ENCODE measurements at places on chromosomes 12 and 14.

- no peak for DNase-seq
Observed at GRCh38 chr12:132593521-132593920, 16.9 kb downstream of the LRCOL1 start.

- DNase-seq = peak; percentile 11
Observed at GRCh38 chr14:99899578-99900178, 106.5 kb downstream of the EML1 start.

DNA sequence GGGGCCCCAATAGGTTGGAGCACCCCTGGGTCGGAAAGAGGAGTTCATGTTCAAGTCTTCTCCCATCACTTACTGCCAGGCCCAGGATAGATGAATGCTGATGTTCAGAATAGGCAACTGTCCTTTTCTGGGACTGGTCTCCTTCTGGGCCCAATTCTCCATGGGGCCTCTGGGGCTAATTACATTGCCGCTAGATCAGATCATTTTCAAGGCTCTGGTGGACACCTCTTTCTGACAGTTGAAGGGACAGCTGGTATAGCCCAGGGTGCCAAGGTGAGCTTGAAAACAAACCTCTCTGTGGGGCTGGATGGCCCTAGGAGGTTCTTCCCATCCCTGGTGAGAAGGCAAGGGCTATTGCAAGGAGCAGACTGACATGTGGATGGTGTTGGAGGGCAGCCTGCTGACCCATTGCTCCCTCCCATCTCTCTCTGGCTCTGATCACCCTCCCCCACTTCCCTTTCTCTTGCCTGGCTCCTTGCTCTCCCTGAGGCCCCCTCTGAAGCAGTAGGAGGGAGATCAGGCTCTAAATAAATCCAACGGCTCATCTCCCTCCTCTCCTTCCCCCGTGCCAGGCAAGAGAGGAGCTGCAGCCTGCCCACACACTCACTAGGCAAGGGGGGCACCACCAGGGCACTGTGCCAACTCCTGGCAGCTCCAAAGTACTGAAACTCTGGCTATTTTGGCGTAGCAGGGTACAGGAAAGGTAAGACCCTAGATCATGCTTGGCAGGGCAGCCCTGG, 1.9 kb downstream of the CACNB3 start:
- DNase-seq = no peak

DNA sequence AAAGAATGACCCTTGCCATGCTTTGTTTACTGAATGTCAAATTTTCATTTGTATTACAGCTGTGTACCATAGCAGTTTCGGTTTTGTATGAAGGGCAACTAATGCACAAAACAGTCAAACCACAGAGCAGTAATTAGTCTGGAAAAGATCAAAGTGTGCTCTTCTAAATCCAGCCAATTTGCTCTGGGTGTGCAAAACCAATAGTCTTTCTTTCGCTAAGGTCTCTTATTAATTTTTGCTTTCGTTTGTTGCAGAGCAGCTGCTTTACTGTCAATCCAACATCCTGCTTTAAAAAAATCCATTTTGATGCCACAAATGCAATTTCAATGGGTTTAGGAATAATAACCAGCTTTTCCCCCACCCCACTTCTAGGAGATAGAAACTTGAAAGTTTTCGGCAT, 114.2 kb downstream of the BRMS1L start:
- peak; percentile 10 for DNase-seq

GRCh38 chr12:91326058-91327027, 143.7 kb upstream of the DCN start:
- DNase-seq = no peak

DNA sequence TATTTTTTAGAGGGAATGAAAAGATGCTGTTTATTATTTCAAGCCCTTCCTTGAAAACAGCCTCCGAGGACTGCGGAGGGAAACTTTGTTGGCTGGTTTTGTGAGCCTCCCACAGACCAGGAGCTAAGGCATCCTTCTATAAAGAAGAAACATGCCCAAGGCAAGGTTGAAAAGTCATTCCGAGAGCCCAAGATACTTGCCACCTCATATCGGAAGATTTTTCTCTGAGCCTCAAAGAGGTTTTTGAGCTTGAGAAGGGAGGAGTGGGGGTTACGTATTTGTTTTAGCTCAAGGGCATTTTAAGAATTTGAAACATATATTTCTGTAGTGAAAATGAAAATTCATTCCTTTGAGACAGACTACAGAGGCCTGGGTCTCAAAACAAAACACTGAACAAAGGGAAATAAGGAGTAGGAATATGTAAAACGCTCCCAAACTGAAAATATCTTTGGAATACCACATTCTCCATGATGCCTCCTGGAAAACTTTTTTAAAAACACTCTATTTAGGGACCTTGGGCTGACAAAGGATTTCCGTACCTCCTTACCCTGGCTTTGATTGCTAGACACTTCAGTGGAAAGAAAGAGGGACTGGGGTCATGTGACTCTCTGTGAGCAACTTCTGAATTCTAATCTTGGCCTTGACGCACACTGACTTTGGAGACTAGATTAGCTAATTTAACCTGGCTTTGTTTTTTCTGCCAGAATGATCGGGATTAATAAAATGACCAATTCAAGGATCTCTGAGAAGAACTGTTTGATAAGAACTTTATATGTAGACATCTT, 180.9 kb downstream of the SRGAP1 start:
- DNase-seq = no peak

- DNase-seq = no peak
Observed at GRCh38 chr12:26786865-26787514, 46.0 kb downstream of the ITPR2 start.

DNA sequence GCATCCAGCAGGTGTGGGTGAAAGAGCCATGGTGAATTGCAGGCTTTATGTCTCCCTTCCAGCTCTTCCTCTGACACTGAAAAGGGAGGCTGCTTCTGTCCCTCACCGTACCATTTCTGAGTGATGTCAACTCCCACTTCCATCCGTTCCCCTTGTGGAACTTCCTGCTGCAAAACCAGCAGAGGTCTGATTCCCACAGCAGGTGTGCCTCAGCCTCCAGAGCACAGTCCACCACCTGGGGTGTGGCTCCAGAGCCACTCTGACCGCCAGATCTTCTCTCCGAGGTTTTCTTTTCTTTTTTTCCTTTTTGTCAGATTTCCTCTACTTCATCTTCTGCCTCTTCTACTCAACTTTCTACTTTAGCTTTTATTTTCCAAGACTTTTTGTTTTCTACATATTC, 62.7 kb downstream of the CDC42BPB start:
- DNase-seq = no peak

- DNase-seq = no peak
Observed at GRCh38 chr12:27014859-27015729, 910 bp upstream of the TM7SF3 start.

GRCh38 chr12:64412459-64412858, 8.3 kb downstream of the XPOT start:
- DNase-seq = no peak

GRCh38 chr14:73467377-73467776, 9.0 kb upstream of the NUMB start:
- no peak for DNase-seq

GRCh38 chr12:67442896-67443295, 173.7 kb downstream of the CAND1 start:
- DNase-seq = no peak

GRCh38 chr12:103632554-103633216, 45.6 kb downstream of the STAB2 start:
- peak; percentile 35 for DNase-seq

- DNase-seq = no peak
Observed at GRCh38 chr12:50659260-50659659, 104.6 kb upstream of the ATF1 start.

DNA sequence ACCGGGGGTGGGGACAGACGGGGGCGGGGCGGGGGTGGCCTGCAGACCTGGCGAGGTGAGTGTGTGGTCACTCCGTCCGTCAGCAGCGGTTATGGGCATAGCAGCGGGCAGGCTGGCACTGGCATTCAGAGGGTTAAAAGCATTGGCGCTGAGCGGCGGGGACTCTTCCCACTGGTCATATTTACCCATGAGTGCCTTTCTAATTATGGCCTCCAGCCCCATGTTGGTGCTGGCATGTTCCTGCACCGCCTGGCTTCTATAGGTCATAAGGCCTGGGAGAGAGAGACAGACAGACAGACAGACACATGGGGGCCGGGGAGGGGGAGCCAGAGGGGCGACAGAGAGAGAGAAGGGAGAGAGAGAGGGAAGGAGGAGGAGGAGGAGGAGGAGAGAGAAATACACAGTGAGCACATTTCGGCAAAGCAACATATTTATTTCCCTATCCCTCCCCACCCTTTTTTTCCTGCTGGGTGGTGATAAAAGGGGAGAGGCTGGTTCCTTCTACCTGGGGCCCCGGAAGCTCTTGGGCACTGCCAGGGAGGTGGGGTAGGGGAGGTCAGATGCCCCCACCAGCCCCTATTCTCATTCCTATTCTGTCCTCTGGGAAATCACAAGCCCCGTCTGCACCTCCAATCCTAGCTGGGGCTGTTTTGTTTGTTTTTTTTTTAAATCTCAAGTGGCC, 32.6 kb downstream of the RFLNA start:
- DNase-seq = no peak

DNA sequence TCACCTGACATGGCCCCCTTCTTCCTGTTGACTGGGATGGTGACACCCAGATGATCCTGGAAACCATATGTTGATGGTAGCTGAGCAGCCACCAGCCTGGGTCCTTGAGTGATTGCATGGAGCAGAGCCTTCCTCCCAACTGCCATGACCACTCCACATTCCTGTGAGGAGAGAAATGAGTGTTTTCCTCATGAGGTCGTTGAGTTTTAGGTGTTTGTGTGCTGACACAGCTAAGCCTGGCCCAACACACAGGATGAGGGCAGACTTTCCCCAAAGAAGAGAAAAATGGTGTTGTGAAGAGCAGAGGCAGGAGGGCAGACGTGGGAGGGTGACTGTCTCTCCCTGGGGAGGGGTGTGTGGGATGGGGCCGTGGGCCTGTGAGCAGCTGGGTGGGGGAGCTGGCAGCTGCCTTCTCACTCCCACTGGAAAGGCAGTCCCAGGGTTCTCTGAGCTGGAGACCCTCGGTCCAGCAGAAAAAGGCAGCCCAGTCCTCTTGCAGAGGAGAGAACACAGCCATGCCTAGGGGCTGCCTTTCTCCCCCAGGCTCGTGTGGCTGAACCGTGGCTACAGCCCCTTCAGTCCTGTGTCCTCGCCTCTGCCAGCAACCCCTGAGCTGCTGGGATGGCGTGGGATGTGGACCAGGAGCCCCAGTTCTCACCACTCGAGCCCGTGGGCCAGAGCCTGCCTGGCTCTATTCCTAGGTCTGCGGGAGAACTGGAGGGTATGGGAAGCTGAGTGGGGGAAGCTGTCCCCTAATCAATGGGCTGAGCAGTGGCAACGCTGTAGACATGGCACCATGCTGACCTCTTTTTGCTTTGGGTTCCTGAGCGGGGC, 257.0 kb downstream of the ADGRD1 start:
- DNase-seq = no peak

GRCh38 chr12:131348646-131349045, 362.2 kb upstream of the SFSWAP start:
- no peak for DNase-seq

- DNase-seq = no peak
Observed at GRCh38 chr14:86052868-86053267, 522.9 kb downstream of the FLRT2 start.

Measured in NCI-H748 treated with DMSO at 0.1 percent for 48 hours (cell line).